ENCODE measurements at places on chromosomes 13 and 19.

- no peak for DNase-seq
Measured at GRCh38 chr13:19726611-19727010, 56.1 kb downstream of the PSPC1 start.

DNA sequence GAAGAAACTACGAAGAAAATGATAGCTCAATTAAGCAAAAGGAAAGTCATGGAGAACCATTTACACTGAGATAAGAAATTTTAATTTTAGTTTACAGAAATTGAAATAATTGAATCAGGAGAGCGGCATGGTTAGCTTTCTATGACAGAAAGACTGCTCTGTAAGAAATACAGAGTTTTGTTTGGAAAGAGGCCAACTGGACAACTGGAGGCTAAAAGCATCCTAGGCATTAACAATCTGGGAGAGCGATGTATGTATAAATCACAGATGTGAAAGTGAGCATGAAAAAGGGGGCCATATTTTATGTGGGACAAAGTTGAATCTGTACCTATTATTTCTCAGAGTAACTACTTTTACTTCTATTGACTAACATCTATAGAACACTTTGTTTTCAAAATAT lies 1608.8 kb upstream of the PCDH20 start:
- DNase-seq = no peak

GRCh38 chr13:110616103-110617101 lies 1.1 kb downstream of the NAXD start:
- peak; percentile 67 for DNase-seq

DNA sequence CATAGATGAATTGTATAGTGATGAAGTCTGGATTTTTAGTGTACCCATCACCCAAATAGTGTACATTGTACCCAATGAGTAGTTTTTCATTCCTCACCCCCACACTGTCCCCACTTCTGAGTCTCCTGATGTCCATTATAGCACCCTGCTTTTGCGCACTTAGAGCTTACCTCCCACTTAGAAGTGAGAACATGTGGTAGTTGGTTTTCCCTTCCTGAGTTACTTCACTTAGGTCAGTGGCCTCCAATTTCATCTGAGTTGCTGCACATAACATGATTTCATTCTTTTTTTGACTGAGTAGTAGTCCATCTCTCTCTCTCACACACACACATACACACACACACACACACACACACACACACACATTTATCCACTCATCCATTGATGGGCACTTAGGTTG lies 43.2 kb upstream of the ALOX5AP start:
- DNase-seq = no peak

GRCh38 chr13:26878438-26878837 lies 117.9 kb upstream of the GPR12 start:
- no peak for DNase-seq

GRCh38 chr19:13092606-13093235 lies 9.9 kb downstream of the LYL1 start:
- no peak for DNase-seq

GRCh38 chr13:46586751-46587514 lies 34.0 kb downstream of the LRCH1 start:
- DNase-seq = no peak

- peak; percentile 61 for DNase-seq
Measured at GRCh38 chr13:109785141-109785891, 1.1 kb downstream of the IRS2 start.

DNA sequence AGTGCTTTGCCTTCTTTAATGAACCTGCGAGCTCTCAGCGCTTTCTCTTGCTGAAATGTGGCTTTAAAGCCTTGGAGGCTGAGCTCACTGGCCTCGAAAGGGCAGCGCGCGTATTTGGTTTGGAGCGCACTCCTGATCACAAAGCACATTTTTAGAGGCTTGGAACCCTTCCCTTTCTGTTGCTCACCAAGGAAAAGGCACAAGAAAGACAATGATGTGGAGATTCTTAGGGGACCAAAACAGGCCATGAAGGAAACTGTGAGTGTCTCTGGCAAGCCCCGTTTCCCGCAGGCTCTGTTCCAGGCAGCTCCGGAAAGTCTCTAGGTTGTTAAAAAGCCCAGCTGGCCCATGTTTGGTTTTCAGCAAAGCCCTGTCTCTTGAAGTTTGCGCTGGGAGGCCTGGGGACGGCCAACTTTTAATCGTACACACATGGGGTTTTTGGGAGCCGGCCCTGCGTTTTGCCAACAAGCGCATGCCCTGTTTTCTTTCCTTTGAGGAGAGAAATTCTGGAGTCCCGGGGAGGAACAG lies 9.4 kb upstream of the SPC24 start:
- peak; percentile 36 for DNase-seq

- DNase-seq = peak; percentile 26
Measured at GRCh38 chr13:30963791-30964190, 31.3 kb downstream of the TEX26 start.

DNA sequence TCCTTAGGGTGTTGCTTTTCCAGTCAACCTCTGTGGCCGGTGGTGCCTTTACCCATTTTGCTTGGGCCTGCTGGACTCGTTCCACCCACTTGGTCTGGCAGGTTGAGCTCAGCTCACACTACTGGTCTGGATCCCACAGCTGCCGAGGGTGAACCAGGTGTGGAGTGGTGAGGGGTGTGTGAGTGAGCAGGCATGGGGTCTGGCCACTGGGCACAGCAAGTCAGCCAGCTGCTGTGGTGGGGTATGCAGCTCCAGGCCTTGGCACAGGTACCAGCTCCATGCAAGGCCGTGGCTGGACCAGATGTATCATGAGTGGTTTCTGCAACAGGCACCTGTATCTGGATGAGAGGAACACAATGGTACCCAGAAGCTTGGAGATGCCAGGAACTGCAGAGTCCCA lies 277.6 kb upstream of the KLHL1 start:
- no peak for DNase-seq

DNA sequence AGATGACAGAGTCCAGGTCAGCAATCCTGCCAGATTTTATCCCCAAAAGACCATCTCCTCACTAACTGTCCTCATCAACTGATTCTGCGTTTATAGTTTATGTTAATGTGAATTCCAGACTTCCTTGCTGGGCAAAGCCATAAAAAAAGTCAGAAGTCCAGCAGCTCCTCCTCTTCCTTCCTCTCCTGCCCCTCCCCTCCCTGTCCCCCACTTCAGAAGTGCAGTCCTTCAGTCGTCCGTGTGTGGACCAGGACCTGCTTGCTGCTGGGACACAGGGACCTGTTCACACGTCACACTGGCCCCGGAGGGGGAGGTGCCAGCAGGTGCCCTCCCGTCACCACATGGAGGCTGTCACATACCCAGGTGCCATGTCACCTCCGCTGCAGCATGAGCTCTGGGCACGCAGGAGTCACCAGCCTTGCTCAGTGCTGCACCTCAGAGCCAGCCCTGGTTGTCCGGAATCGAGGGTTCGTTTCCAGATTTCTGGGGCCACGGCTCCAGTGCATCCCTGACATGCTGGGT lies 4.0 kb upstream of the MCF2L start:
- no peak for DNase-seq

DNA sequence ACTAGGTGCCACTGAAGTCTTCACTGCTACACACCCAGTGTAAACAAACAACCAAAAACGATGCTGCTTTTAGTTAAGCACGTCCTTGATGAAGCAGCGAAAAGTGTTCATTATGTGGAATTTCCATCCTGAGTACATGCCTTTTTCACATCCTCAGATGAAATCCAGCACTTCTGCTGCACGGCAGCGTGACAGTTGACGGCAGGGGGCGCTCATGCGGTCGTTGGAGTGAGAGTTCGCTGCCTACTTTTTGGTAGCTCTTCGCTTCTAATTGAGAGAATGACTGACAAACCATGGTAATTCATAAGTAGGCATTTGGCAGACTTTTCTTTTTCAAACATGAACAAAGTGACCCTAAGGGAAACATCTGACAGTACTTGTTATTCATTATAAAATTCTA lies 1124.9 kb downstream of the EFNB2 start:
- peak; percentile 94 for DNase-seq

- no peak for DNase-seq
Measured at GRCh38 chr13:109586509-109587346, 199.7 kb downstream of the IRS2 start.

GRCh38 chr19:34499155-34499834 lies 17.7 kb downstream of the WTIP start:
- DNase-seq = no peak

DNA sequence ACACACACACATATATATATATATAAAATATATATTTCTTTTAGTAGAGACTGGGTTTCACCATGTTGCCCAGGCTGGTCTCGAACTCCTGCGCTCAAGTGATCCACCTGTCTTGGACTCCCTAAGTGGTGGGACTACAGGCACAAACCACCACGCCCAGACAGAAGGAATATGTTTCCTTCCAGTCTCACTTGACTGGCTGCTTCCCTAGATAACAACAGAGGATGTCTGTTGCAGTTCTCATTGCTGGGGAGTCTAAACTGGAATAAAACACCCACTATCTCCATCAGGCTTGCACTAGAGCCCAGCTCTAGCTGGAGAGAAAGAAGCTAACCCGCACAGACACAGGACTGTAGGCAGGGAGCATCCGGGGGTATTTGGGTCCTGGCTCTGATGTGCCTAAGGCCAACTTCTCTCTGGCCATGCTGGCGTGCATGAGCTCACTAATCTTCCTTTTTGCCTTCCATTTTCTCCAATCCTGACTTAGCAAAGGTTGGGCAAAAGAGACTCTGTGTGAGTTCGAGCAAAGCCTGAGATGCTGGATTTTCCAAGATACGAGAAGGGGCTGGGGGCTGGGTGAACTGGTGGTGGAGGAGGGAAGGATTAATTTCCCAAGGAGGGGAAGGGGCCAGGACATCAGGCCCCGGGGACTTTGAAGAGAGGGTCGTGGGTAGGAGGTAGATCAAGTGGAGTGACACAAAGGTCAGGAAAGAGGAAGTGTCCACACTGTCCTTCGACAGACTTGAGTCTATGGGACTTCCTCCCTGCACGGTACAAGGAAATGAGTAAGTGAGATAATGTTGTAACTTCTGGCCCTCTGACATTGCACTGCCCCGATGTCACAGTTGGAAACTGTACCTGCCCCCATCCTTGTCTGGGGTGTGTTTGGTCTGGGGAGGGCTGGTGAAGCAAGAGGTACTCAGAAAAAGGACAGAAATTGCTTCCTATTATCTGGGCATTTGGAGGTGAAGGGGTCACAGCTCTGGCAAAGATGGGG lies 22.5 kb upstream of the ALOX5AP start:
- DNase-seq = no peak

Data from pancreas (tissue), 10 donors.